ENCODE measurements at places on chromosomes 12 and 14. TPM values are rescaled to one million over a fixed set of nuclear protein-coding genes. Genes with fewer than 3 reads are reported as not detected.

GRCh38 chr12:111756681-111757080, 10.1 kb upstream of the ALDH2 start:
- DNase-seq: no peak

DNA sequence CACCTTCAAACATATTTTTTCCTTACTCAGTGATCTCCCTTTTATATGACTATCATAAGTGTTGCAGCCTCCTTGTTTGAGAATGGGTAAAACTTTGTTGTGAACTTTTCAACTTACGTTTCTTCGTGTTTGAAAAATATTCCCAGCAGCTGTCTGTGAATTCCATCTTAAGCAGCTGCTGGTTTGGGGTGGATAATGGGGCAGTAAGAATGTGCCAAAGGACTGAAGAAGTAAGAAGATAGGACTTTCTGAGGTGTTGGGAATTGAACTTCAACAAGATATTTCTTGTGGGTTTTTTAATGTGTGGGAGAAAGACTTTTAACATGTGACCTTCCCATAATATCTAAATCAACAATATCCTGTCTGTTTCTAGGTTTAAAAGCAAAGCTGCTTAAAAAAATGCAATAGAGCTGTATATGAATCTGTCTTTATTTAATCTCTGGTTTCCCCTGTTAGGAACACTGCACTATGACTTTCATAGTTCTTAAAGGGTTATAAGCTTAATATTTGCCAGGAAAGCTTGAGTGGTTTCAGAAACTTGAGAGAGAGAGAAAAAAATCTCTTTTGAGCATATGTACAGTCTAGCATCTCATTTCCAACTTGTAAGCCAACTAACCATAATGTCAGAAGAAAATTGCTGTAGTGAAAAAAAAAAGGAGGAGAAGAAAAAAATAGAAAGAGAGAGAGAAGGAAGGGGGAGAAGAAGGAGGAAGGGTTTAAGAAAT, 1659.2 kb upstream of the FLRT2 start:
- no peak for DNase-seq

GRCh38 chr14:52220924-52221811, 46.3 kb upstream of the PTGDR start:
- DNase-seq: no peak

DNA sequence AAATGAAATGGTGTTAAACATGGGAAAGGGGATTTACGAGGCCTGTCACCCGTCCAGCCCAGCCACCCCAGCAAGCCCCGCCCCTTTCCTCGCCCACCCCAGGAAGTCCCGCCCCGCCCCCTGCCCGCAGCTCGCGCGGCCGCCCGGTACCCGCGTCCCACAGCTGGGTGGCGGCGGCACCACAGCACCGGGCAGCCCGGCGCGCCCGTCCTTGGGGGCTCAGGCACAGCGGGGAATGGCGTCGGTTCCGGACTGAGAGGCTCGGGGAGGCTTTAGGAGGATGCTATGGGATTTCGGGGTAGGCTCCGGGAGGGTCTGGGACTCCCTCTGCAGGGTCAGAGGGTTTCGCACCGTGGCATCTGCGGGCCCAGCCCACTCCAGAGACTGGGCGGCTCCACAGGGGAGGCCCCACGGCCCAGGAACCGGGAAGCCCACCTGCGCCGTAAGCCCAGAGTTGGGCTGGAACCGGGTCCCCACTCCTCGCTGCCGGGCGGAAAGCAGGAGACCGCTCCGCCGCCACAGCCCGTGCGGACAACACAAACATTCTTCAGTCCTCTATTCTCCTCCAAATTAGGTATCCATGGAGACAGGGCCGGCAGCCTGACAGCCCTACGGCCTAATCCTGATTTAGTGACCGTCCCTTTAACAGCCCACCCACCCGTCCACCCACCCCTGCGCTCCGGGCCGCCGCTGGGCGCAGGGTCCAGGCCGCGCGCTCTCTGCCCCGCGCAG, 1.4 kb downstream of the FIGNL2 start:
- DNase-seq: no peak

- no peak for DNase-seq
Observed at GRCh38 chr12:12384571-12385340, 27.9 kb downstream of the BORCS5 start.

DNA sequence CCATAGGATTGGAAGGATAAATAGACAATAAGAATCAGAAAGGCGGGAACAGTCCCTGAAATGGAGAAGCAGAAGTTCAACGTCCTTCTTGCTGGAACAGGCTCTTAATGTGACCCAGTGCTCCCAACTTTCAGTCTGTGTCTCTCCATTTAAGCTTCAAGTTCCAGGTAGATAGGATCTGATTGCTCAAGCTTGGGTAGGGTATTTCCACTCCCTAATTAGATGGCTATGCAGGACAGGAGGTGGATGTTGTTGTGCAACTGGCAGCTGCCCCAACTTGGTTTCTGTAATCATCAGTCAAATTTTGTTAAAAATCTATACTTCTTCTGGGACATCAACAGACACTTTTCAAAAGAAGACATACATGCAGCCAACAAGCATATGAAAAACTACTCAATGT, 266.2 kb downstream of the C12orf75 start:
- DNase-seq: no peak

- no peak for DNase-seq
Observed at GRCh38 chr12:131242741-131243496, 289.2 kb downstream of the ADGRD1 start.

GRCh38 chr12:85279449-85280164, 413 bp upstream of the ALX1 start:
- DNase-seq: no peak

GRCh38 chr14:50529288-50530179, 2.8 kb downstream of the MAP4K5 start:
- no peak for DNase-seq

GRCh38 chr12:30792648-30793499, 38.1 kb upstream of the CAPRIN2 start:
- no peak for DNase-seq

DNA sequence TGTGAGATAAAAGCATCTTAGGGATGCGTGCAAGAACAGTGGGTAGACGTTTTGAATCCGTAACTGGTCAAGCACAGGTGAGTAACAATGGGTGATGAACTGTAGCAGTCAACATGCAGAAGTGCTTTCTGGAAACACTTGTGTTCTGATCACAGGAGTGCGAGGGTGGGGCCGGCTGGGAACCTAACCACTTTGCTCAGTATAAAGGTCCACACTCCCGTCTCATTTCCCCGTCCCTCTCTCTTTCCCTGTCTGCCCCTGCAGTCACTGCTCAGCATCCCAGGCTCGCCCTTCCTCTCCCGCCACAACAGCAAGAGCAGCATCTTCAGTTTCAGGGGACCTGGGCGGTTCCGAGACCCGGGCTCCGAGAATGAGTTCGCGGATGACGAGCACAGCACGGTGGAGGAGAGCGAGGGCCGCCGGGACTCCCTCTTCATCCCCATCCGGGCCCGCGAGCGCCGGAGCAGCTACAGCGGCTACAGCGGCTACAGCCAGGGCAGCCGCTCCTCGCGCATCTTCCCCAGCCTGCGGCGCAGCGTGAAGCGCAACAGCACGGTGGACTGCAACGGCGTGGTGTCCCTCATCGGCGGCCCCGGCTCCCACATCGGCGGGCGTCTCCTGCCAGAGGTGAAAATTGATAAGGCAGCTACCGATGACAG, 127.1 kb downstream of the FIGNL2 start:
- peak; percentile 3 for DNase-seq

- DNase-seq: peak; percentile 35
Observed at GRCh38 chr12:108468196-108468968, 46.7 kb upstream of the FICD start.

DNA sequence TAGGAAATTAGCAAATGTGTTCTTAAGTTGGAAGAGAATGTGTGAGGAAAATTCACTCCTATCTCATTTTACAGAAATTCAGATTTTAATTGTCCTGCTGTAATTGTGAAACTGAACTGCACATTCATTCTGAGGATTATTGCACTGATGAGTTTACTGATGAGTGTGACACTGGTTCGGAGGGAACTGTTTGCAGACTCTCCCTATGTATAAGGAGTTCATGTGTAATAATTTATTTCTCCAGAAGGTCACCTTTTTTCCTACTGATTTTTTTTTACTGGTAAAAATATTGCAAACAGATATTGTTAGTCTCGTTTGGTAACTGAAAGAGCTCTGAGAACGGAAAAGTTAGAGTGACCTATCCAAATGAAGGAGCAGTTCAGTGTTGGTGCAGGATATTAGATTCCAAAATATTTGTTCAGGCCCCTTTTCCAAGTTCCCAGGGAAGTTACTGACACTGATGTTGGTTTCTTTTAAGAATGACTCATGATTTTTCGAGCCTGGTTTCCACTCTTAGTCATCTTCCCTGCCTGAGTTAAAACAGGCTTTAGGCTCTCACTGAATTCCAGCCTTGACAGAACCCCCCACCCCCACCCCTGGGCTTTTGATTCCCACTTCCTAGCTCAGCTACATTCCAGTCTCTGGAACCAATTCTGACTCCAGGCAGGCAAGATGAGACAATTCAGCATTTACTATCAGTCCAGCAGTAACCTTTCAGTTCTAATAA, 18.4 kb downstream of the ANO6 start:
- peak; percentile 69 for DNase-seq

- DNase-seq: no peak
Observed at GRCh38 chr12:61542551-61542950, 717.7 kb upstream of the USP15 start.

The SERPINA12 gene
- not detected for total RNA-seq

The PSME1 gene
- 78.0 TPM for total RNA-seq

The FAM186B gene
- total RNA-seq: 0.16 TPM

The CPSF6 gene
- 120 TPM for total RNA-seq

The ACRBP gene
- 1.1 TPM for total RNA-seq

The HPD gene
- not detected for total RNA-seq

The ASB2 gene
- 32.3 TPM for total RNA-seq

The RFX4 gene
- not detected for total RNA-seq
